Tongue (tissue), 3 donors: ENCODE measurements at places on chromosomes 1 and 21.

DNA sequence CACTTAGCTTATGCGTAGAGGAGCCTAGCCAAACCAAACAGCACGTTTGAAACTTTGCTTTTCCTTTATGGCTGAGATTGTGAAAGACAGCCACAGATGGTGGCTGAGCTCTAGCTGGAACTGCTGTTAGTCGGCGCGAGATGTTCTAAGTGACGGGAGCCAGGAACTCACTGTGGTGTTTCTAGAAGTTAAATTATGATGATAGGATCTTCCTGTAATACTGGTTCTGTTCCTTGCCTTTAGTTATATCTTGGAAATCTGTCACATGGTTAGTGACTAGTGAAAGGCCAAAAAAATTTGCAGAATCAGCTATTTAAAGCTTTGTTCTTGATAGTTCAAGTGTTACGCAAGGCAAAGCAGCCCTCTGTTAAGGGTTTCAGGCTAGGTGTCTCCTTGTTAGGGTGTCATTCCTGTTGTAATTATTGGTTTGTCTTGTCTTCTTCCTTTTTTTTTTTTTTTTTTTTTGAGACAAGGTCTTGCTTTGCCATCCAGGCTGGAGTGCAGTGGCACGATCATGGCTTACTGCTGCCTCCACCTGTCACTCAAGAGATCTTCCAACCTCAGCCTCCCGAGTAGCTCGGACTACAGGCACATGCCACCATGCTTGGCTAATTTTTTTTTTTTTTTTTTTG, 22.6 kb downstream of the AK4 start:
- DNase-seq = peak; percentile 95

DNA sequence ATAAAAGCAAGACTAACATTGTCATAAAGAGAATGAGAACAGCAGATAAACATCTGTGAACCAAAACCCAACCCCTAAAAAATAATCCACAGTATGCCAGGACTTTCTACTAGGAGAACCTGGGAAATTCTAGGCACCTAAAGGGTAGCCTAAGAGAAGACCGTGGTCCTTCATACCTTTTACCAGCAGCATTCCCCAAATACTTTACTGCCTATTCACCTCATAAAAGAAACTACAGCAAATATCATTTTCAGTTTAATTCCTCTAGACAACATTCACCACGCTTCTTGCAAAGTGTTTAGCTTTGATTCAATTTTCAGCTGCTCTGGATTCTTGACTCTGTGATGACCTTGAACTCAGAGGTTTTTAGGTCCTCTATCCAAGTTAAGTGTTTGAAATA, 1180.7 kb upstream of the B3GALT2 start:
- DNase-seq = no peak

DNA sequence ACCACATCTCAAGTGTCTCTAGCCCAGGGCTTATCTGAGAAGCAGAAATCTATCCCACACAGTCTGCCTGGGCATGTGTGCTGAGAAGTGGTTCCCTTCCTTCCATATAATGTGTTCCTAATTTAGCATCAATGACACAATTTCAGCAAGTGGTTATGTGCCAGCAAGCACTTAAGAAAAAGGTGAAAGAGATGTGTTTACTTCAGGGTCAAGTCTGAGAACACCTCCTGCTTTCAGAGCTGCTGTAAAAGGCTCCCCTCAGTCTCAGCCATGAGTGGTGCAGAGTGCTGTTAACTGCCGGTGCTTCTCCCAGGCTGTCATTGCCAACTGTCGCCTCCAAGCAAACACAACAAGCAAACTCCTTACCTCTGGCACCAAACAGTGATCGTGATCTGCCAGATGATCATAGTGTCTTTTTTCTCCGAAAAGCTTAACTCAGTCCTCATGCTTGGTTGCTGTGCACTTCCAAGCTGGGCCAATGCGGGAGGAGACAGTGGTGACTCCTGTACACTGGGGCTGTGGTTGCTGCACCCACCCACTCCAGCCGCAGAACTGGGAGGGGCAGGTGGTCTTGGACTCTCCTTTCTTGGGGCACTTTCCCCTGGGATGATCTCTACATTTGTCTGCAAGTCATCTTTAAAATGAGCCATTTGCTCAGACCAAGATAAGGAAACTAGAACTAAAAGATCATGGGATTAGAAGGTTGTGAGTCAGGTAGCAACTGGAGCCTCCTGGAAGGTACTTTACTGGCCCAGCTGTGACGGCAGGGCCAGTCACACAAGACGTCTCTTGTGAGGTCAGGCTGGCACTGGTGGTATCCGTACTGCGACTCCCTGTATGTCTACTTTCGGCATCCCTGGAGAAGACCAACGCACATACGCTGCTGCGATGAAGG, 32.4 kb downstream of the ATP1A1 start:
- DNase-seq = peak; percentile 50

DNA sequence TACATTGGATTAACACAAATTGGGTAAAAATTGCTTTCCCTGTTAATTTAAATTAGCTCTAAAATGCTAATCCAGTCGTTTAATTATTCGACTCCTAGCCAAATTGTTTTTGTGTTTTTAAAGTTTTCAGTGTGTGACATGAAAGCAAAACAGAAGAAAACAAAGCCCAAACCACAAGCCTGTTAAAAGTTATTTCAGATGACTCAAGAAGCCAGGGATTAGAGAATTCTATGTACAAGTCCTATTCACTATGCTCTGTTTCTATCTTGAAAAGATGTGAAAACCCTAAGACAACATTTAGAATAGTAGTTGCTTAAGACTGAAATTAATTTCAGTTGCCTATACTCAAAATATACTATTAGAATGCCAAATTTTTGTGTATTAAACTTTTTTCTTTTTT, 294.8 kb upstream of the ADAMTS5 start:
- DNase-seq = no peak

DNA sequence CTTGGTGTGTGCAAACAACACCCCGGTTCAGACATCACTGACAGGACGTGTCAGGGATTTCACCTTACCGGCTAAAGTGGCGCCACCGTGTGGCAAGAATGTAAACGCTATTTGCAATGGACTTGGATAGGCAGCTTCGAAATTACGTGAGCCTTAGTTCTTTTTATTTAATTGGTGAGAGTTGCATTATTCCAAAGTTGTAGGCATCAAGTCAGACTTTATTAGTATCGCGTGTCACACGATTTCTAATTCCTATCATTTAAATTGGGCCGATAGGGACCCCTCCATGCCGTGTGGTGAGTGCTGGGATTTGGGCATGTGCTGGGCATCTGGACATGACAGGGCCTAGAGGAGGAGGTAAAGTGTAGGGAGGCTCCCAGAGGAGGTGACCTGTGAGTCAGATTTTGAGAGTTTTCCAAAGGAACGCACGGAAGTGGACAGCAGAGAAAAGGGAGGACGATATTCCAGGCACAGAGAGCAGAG, 14.5 kb upstream of the CPT2 start:
- DNase-seq = peak; percentile 92

DNA sequence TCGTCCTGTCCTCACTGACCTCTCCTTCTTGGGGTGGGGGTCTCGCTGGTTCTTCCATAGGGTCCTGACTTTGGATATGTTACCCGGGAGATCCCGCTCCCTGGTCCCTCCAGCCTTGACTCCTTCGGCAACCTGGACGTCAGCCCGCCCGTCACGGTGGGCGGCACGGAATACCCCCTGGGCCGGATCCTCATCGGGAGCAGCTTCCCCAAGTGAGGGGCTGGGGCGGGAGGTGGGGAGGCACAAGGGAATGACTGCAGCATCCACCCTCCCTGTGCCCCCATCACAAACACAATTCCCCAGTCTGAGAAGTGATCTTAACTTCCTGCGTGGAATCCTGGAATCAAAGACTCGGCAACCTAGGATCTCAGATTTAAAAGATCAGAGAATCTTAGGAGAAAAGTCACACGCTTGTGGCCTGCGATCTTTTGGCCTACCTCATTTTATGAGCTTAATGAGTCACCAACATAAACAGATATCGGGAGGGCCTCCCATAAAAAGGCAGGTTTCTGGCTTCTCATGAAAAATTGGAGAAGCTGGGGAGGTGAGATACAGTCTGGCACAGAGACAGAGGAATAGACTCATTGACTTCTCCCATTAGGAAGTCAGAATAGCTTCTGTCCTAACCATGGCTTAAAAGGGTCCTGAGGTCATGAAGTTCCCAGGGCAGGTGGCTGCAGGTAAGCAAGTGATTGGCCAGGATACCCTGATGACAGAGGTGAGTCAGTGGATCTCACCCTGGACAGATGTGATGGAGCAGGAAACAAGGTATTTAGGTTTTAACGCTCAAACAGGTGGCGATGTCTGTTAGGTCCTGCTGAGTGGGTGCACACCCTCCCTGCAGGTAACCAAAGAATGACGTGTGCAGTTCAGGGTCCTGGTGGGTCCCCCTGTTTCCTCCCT, 15.9 kb upstream of the PADI3 start:
- DNase-seq = no peak

DNA sequence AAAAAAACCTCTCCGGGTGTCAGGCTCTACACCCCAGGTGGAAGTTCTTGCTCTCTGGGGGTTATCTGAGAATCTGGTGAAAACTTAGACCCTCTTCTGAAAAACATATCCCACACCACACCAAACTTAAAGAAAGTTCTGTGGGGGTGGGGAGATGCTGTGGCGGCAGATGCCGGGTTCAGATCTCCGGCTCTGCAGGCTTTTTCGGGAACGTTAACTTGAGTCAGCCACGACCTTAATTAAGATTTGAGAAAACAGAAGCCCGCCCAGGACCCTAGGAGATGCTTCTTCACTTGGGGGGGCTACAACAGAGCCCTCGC, 2.3 kb downstream of the RCC2 start:
- no peak for DNase-seq

GRCh38 chr1:32958827-32959226, 5.8 kb downstream of the RNF19B start:
- DNase-seq = no peak

GRCh38 chr1:30039354-30040080, 683.9 kb downstream of the MATN1 start:
- no peak for DNase-seq

GRCh38 chr1:97010566-97011264, 289.1 kb downstream of the PTBP2 start:
- no peak for DNase-seq

DNA sequence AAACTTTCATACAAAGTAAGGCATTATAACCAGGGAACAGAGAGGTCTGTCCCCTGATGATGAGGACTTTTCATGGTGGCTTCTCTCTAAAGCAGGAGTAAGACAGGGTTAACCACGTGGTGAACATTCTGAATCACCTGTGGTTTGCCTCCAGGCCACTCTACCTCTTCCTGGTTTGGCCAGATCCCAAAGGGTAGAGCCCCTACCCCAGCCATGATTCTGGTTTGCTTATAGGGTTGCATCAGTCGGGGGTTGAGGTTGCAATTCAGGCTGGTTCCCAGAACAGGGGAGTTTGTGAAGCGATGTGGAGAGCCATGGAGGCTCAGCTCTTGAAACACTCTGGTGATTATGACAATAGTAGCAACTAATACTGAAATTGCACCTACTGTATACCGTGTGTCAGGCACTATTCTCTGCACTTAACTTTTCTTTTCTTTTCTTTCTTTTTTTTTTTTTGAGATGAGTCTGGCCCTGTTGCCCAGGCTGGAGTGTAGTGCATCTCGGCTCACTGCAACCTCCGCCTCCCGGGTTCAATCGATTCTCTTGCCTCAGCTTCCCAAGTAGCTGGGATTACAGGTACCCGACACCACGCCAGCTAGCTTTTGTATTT, 8.3 kb downstream of the CNR2 start:
- no peak for DNase-seq

GRCh38 chr1:112522621-112523020, 13.9 kb downstream of the WNT2B start:
- DNase-seq = no peak

DNA sequence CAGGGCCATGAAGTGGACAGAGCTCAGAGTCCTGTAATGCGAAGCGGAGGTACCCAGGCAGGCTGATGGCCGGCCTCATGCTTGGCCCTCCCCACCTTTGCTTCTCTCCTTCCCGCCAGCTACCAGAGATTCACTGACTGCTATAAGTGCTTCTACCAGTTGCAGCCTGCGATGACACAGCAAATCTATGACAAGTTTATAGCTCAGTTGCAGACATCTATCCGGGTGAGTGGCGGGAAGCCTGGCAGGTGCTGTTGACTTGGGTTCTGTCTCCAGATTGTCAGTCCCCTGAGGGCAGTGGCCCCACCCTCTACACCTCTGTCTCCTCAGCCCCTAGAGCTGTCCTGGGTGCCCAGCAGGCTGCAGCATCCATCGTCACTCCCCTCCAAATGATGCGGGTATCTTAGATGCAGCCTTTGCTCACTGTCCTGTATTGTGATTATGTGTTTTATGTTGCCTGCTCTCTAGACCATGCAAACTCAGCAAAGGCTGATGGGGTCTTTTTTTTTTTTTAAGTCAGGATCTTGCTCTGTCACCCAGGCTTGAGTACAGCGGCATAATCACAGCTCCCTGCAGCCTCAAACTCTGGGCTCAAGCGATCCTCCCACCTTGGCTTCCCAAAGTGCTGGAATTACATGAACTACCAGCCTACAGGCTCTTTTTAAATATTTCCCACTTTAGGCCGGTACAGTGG, 9.6 kb upstream of the BGLAP start:
- no peak for DNase-seq

- DNase-seq = no peak
Measured at GRCh38 chr1:29651246-29651645, 414.9 kb downstream of the PTPRU start.

- DNase-seq = no peak
Measured at GRCh38 chr1:244137725-244138124, 86.6 kb downstream of the ZBTB18 start.

DNA sequence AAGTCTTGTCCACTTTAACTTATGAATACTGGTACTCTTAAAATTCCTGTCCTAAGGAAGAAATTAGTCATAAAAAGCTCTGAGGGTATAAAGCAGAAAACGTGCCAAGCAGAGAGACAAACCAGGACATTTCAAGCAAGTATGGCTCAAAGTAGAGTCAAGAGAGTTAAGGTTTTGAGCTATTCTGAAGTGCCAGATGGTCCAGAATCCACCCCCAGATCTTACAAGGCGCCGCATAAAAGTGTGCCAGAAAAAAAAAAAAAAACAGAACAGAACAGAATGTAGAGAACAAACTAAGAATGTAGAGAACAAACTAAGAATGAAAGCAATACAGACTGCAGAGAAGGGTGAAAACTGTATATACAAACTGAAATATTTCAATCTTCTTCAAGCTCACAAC, 12.5 kb downstream of the EPS15 start:
- peak; percentile 84 for DNase-seq
